RPMI7951 (cell line): ENCODE measurements at places on chromosomes 1 and 21. TPM values are rescaled to one million over a fixed set of nuclear protein-coding genes. Genes with fewer than 3 reads are reported as not detected.

Gene CD53
- total RNA-seq = 0.29 TPM in 1 of 2 replicates, not detected in the other

Gene CCDC30
- total RNA-seq = 0.84 and 2.5 TPM in 2 replicates

Gene STMN1
- 341 and 495 TPM in 2 replicates for total RNA-seq

Gene OR2M3
- total RNA-seq = not detected in 2 replicates

Gene KCNH1
- total RNA-seq = 1.3 and 1.6 TPM in 2 replicates

Gene TCHH
- under 0.01 TPM in 2 replicates for total RNA-seq

Gene IL20
- not detected in 2 replicates for total RNA-seq

Gene ST6GALNAC3
- 0.48 and 0.49 TPM in 2 replicates for total RNA-seq

Gene CHI3L1
- not detected in 2 replicates for total RNA-seq

Gene NUAK2
- total RNA-seq = 0.78 and 1.2 TPM in 2 replicates

Gene ACTL8
- 0.20 and 0.48 TPM in 2 replicates for total RNA-seq

Gene PCSK9
- under 0.01 TPM in 1 of 2 replicates, not detected in the other for total RNA-seq

Gene TNFRSF25
- total RNA-seq = 0.12 and 0.49 TPM in 2 replicates

Gene DNM3
- total RNA-seq = 1.7 and 4.1 TPM in 2 replicates

Gene SYPL2
- total RNA-seq = 0.96 and 1.6 TPM in 2 replicates

Gene ATP1A2
- total RNA-seq = not detected in 2 replicates

Gene TRIM63
- 0.12 TPM in 1 of 2 replicates, not detected in the other for total RNA-seq

Gene DTL
- 24.2 and 28.0 TPM in 2 replicates for total RNA-seq

Gene KRTAP19-2
- total RNA-seq = not detected in 2 replicates

Gene LEFTY2
- not detected in 2 replicates for total RNA-seq

Gene SPATA45
- total RNA-seq = not detected in 2 replicates

Gene KCNT2
- not detected in 2 replicates for total RNA-seq

Gene GRIK3
- total RNA-seq = not detected in 2 replicates

Gene ANXA9
- 0.20 TPM in 1 of 2 replicates, not detected in the other for total RNA-seq

Gene CFHR4
- total RNA-seq = not detected in 2 replicates

Gene NCAM2
- 0.10 and 0.12 TPM in 2 replicates for total RNA-seq

Gene TESK2
- 2.3 and 4.9 TPM in 2 replicates for total RNA-seq

Gene TMEM269
- total RNA-seq = not detected in 2 replicates

Gene TYW3
- total RNA-seq = 24.3 and 29.6 TPM in 2 replicates

Gene LDLRAD2
- not detected in 2 replicates for total RNA-seq

Gene APCS
- not detected in 2 replicates for total RNA-seq

Gene TTC22
- total RNA-seq = not detected in 2 replicates

Gene RPTN
- total RNA-seq = not detected in 2 replicates

Gene IFI44L
- total RNA-seq = 5.4 and 9.4 TPM in 2 replicates

Gene AMY1B
- not detected in 2 replicates for total RNA-seq

Gene SPATA1
- total RNA-seq = 2.6 TPM in 1 of 2 replicates, not detected in the other

Gene TMEM240
- not detected in 2 replicates for total RNA-seq

Gene NHLH1
- not detected in 2 replicates for total RNA-seq

Gene FCRL5
- total RNA-seq = not detected in 2 replicates

Gene DDR2
- total RNA-seq = 47.2 and 58.2 TPM in 2 replicates

Gene CSMD2
- total RNA-seq = 0.59 and 1.1 TPM in 2 replicates

Gene AMPD1
- total RNA-seq = not detected in 2 replicates

Gene GPR3
- total RNA-seq = 4.5 and 6.4 TPM in 2 replicates

Gene XCL1
- not detected in 2 replicates for total RNA-seq

Gene ZNF683
- not detected in 2 replicates for total RNA-seq

Gene CCDC185
- total RNA-seq = not detected in 2 replicates

Gene PIGC
- total RNA-seq = 36.3 and 40.9 TPM in 2 replicates

Gene OR10J1
- total RNA-seq = not detected in 2 replicates

Gene LRRC39
- total RNA-seq = 0.60 and 1.1 TPM in 2 replicates

Gene TNFRSF18
- total RNA-seq = not detected in 2 replicates

Gene OPTC
- not detected in 2 replicates for total RNA-seq

Gene OR10K1
- not detected in 2 replicates for total RNA-seq

Gene LMX1A
- total RNA-seq = not detected in 2 replicates

Gene WNT3A
- total RNA-seq = not detected in 2 replicates

Gene FAF1
- 88.3 and 102 TPM in 2 replicates for total RNA-seq

Gene TSPAN2
- total RNA-seq = 0.49 and 1.4 TPM in 2 replicates

Gene RAB7B
- total RNA-seq = 0.96 and 0.98 TPM in 2 replicates
